Myometrial cell (primary cell): ENCODE measurements at places on chromosomes 6 and 20. TPM values are rescaled to one million over a fixed set of nuclear protein-coding genes. Genes with fewer than 3 reads are reported as not detected.

SNAI1 gene
- 0.89 and 2.0 TPM in 2 replicates for total RNA-seq

NRM gene
- total RNA-seq = 7.2 and 10.3 TPM in 2 replicates

TRIM10 gene
- not detected in 2 replicates for total RNA-seq

PDE10A gene
- total RNA-seq = under 0.01 and 0.53 TPM in 2 replicates

ATP6V1G2 gene
- 0.18 and 0.58 TPM in 2 replicates for total RNA-seq

DCDC2 gene
- total RNA-seq = 3.2 and 5.3 TPM in 2 replicates

OLIG3 gene
- total RNA-seq = not detected in 2 replicates

EYA4 gene
- 2.9 and 5.7 TPM in 2 replicates for total RNA-seq

RSPO3 gene
- not detected in 2 replicates for total RNA-seq

MYB gene
- total RNA-seq = 2.5 and 4.0 TPM in 2 replicates

TBXT gene
- total RNA-seq = not detected in 2 replicates

RAB23 gene
- total RNA-seq = 26.8 and 40.6 TPM in 2 replicates

SYNE1 gene
- 37.8 and 42.0 TPM in 2 replicates for total RNA-seq

GABRR1 gene
- not detected in 2 replicates for total RNA-seq

KCNB1 gene
- total RNA-seq = 0.29 TPM in 1 of 2 replicates, not detected in the other

C4B gene
- total RNA-seq = 3.7 and 6.6 TPM in 2 replicates

TRERF1 gene
- total RNA-seq = 7.5 and 7.8 TPM in 2 replicates

SIRPA gene
- total RNA-seq = 10.4 and 13.5 TPM in 2 replicates

PRPF6 gene
- total RNA-seq = 41.5 and 43.6 TPM in 2 replicates

PDYN gene
- total RNA-seq = not detected in 2 replicates

UFL1 gene
- 30.0 and 37.7 TPM in 2 replicates for total RNA-seq

GNMT gene
- total RNA-seq = not detected in 2 replicates

C6orf15 gene
- not detected in 2 replicates for total RNA-seq

TRIM38 gene
- 7.5 and 8.2 TPM in 2 replicates for total RNA-seq

EYA2 gene
- 1.4 TPM in 2 replicates for total RNA-seq

DDX43 gene
- 0.58 TPM in 1 of 2 replicates, not detected in the other for total RNA-seq

CCN6 gene
- not detected in 2 replicates for total RNA-seq

EMILIN3 gene
- total RNA-seq = under 0.01 TPM in 2 replicates

OPRM1 gene
- total RNA-seq = not detected in 2 replicates

NOX3 gene
- not detected in 2 replicates for total RNA-seq

TAAR9 gene
- not detected in 2 replicates for total RNA-seq

OPN5 gene
- total RNA-seq = not detected in 2 replicates

JAG1 gene
- 3.2 and 10.6 TPM in 2 replicates for total RNA-seq

CDK19 gene
- 6.6 and 7.6 TPM in 2 replicates for total RNA-seq

FILIP1 gene
- total RNA-seq = not detected in 2 replicates

C20orf144 gene
- total RNA-seq = 0.18 TPM in 1 of 2 replicates, not detected in the other

ZNF165 gene
- total RNA-seq = 0.18 and 1.2 TPM in 2 replicates

TREM1 gene
- total RNA-seq = not detected in 2 replicates

NRN1 gene
- not detected in 2 replicates for total RNA-seq

PHACTR3 gene
- total RNA-seq = not detected in 2 replicates

GGTLC1 gene
- not detected in 2 replicates for total RNA-seq

NR2E1 gene
- not detected in 2 replicates for total RNA-seq

TNFRSF21 gene
- total RNA-seq = 12.1 and 14.1 TPM in 2 replicates

DDR1 gene
- total RNA-seq = 15.2 and 28.8 TPM in 2 replicates

MRAP2 gene
- not detected in 2 replicates for total RNA-seq

RFX6 gene
- not detected in 2 replicates for total RNA-seq
